ENCODE measurements at places on chromosomes 3 and 15.

GRCh38 chr3:64009528-64009927 is 13.8 kb downstream of the PSMD6 start:
- no peak for DNase-seq

GRCh38 chr15:65376767-65377104 is 1.1 kb downstream of the IGDCC3 start:
- DNase-seq = peak; percentile 78

- no peak for DNase-seq
Observed at GRCh38 chr15:58604455-58604923, 145.0 kb downstream of the ADAM10 start.

GRCh38 chr3:193714523-193715137 is 121.6 kb downstream of the OPA1 start:
- no peak for DNase-seq

DNA sequence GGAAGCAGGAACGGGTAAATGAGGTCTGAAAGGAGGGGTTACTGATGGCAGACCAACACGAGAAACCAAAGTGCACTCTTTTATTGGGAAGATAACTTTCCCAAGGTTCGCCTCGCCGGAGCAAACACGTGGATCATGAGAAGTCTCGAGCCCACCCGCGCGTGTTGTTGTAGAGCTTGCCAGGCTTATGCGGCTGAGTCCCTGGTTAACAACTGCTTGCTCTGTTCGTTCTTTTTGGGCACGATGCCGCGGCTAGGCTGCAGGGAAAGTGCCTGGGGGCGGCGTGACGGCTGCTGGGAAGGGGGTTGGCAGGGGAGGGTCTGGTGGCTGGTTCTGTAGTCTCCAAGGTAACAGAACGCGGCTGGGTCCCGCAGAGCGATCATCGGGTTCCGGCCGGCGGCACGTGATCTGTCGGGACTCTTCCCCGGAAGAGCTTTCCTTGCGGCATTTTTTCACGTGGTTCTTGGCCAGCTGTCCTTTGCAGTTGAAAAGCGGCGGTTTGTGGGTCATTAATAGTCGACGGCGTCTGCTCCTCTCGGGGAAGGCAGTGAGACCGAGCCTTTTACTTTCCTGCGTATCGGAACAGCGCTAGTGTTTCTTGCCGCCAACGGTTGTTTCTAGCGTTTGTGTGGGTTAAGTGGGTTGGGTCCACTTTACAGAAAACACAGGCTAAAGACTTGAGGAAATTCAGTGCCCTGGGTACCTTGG is 1.5 kb downstream of the MGA start:
- peak; percentile 94 for DNase-seq

DNA sequence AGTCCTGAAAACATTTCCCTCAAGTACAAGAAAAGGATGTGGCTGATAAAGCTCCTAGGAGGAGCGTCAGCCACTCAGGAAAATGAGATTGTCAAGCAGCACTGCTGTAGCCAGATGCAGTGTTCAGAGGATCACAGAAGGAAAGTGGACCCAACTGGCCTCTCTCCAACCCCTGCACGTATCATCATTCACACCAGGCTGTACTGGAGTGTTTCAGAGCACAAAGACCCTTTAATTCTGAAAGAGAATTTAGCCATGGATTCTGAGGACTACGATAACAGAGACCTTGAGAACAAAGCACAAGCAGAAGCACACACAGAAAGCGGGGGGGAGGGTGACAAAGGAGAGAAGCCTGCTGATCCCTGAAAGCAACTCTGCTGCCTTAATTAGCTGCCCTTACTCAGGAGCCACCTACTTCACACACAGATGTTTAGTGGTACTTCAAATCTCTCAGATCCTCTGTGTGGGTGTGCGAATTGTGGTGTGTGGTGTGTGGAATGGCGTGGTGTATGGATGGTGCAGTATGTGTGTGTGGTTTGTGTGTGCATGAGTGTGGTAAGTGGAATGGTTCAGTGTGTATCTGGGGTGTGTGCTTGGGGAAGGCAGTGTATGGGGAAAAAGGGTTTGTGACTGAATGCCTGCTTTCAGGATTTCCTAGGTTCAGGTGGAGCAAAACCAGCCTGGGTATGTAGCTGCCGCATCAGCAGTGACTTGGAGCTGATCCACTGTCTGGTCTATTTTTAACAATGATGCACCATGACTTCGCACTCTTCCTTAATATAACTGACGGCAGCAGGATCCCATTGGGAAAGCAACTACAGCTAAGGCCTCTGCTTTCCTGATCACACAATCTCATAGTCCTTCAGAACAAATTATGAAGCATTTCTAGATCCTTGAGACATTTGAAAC is 192.5 kb downstream of the RSL24D1 start:
- DNase-seq = no peak

DNA sequence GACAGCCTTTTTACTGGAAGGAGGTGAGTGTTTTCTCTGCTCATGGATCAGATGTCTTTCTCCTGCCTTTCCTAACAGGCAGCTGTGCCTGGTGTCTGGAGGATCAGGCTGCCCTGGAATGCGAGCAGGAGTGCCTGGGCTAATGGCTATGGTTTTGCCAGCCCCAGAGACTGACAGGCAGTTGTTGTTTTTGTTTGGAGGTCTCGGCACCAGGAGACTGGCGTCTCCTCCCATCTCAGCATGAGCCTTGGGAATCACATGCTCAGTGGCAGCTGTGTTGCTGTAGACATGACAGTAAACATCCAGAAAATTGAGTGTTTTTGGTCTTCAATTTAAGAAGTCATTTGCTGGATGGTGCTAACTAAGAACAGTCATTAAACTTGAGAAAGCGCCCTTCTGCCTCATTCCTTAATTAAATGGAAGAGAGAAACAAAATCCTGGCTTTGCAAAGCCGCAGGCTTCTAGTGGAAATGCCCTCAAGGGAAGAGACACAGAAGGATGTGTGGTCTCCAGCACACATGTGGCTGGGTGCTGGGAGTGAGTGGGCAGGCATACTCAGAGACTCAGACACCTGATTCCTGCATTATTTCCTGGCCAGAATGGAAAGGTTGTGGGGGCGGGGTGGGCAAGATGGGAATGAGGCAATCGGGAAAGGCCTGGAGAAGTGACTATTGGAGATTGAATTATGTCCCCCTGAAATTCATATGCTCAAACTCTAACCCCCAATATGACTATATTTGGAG is 97.0 kb upstream of the NMNAT3 start:
- no peak for DNase-seq

- DNase-seq = no peak
Observed at GRCh38 chr15:33086500-33087121, 107.9 kb downstream of the FMN1 start.

GRCh38 chr3:46325645-46326300 is 28.1 kb upstream of the CCR2 start:
- DNase-seq = no peak

DNA sequence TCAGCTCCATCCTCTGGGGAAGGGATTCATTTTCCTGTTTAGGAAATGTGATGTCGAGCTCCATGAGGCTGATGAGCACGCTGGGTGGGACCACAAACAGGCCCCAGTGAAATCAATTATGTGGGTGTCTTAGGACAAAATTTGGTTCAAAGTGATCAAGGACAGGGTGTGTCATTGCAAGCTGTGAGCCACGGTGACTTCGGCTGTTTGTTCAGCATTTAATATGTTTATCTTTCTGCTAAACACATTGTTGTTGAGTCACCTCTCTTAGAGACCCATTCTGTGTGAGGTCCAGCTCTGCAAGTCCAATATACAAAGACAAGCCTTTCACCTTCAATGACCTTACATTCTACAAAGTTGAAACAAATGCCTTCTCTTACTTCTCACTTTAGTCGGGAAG is 41.3 kb downstream of the SSR3 start:
- DNase-seq = no peak

DNA sequence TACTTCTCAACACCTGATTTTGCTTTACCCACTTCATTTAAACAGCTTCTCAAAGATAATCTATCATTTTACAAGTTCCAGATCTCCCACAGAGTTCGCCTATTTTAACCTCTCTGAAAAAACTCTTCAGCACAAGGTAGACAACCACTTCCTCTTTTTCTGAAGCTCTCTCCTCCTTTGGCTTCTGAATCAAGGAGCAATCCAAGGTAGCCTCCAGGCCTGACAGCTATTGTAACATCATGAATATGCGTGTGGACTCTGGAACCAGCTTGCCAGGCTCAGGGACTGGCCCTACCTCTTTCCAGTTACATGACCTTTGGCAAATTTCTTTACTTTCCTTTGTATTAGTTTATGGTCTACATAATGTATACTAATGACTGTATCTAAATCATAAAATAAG is 405.9 kb upstream of the ZNF385D start:
- DNase-seq = no peak

DNA sequence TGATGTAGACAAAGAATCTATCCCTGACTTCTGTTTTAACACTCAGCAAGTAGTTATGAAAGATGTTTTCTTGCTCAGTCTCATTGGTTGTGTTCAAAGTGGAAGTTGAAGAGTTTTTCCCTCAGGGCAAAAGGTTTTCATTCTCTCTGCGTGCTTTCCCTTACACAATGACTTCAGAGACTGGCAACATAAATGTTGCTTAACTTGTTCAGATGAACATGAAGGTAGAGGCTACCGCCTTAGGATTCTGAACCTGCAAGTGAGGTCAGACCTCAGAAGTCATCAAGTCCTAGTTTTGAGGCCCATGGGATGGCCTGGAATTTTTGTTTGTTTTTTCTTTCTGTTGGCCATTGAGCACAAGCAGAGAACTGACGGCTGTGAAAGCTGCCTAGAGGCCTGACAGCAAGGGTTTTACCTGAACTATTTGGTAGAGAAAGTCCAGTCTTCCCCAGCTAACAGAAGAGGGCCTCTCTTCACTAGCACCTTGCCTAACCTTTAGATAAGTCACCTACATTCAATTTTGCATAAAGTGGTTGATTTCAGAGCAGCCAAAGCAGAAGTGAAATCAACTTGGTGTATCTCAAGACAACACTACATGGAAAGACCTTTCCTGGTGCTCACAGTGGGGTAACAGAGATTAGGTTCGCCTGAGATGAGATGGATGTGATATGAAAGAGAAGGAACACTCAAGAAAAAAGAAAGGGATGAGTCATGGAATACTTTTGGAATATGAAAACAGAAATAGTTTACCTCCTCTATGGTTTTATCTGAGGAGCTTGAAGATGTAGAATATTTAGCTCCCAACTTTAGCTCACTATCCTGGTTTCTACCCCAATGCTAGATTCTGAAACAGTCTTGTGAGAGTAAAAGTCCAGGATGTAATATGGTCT is 53.6 kb upstream of the AP4E1 start:
- no peak for DNase-seq

- DNase-seq = no peak
Observed at GRCh38 chr15:25797936-25798901, 64.9 kb downstream of the ATP10A start.

- no peak for DNase-seq
Observed at GRCh38 chr3:191244242-191244867, 45.3 kb downstream of the OSTN start.

DNA sequence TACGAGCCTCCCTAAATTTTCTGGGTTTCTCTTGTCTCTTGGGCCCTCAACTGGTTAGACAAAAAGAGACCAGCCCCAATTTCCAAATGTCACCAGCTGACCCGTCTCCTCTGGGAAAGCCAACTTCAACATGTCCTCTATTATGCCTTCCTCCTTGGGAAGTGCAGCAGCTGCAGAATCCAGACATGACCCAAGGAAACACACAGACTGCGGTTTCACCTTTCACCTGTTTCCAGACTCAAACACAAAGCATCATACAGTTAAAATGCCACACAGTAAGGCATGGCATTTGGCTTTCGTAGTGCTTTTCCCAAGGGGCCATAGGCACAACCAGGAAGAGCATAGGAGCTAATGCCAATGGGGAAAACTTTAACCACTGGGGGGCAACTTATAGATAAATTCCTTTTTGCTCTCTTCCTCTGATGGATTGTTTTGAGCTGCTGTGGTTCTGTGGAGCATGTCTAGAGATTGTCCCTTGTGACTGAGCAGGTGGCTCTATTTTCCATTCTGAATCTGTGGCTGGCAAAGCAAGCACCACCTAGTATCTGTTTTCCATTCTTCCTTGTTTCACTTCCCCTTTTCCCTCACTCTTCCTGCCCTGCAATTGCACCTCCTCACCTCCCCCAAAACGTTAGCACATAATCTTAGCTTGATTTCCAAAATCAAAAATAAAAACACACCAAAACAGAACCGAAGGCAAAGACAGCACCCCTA is 49.3 kb downstream of the HHLA2 start:
- DNase-seq = no peak

DNA sequence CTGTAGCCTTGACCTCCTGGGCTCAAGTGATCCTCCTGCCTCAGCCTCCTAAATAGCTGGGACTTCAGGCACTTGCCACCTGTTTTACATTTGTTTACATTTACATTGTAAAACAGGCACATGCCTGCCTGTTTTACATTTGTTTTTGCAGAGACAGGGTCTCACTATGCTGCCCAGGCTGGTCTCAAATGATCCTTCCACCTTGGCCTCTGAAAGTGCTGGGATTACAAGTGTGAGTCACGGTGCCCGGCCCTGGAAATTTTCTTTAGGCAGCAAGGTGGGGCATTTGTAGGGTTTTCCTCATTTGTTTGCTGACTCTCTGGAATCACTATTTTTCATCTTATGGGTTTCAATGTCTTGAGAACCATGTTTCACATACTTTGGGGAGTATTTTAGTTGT is 25.0 kb downstream of the PIF1 start:
- DNase-seq = no peak

DNA sequence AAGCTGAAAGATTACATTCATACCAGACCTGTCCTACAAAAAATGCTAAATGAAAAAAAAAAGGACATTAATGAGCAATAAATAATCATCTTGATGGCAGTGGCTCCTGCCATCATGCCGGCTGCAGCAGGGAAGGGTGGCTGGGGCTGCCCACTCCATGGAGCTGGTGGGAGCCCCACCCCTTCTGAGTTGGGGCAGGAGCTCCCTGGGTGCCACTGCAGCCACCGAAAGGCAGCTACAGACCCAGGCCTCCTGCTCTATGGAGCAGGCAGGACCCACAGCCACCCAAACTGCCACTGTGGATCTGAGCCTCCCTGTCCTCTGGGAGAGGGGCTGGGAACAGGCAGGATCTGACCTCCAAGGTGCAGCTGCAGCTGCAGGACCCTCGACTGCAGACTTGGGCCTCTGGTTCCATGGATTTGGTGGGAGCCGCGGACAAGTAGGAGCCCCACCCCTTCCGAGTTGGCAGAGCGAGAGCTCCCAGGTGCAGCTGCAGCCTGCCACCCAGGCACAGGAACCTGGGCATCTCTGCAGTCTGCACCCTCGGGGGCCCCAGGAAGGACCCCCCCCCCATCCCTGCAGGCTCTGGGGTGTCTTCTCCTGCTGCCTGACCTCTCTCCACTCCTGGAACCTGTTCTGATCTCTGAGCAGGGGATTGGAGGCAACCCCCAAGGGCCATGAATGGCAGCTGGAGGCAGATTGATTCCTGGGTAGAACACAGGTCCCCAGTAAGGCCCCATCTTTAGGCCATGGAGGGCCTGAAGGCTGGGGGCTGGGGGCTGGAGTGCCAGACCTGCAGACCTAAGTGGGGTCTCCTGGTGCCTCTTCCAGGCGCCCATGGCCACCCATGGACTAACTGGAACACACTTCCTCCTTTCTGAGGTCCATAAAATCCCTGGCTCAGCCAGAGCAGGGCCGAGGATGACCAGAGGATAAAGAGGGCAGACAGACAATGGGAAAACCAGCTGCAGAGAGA is 70.4 kb upstream of the TTC14 start:
- no peak for DNase-seq

Data from posterior vena cava (tissue), 2 donors.